ENCODE measurements at places on chromosomes 11 and 22. TPM values are rescaled to one million over a fixed set of nuclear protein-coding genes. Genes with fewer than 3 reads are reported as not detected.

The IFITM10 gene
- total RNA-seq = 0.89 TPM

The NAALAD2 gene
- total RNA-seq = 5.6 TPM

The PATE4 gene
- total RNA-seq = not detected

The OR2AG1 gene
- not detected for total RNA-seq

The OR52K1 gene
- under 0.01 TPM for total RNA-seq

The TM7SF2 gene
- 49.4 TPM for total RNA-seq

The OR51B4 gene
- 0.11 TPM for total RNA-seq

The MMP13 gene
- not detected for total RNA-seq

The MS4A1 gene
- not detected for total RNA-seq

The NNMT gene
- total RNA-seq = 137 TPM

The OR52W1 gene
- total RNA-seq = not detected

The KCNK4 gene
- not detected for total RNA-seq

The SPON1 gene
- 0.12 TPM for total RNA-seq

The OR6A2 gene
- 0.37 TPM for total RNA-seq

The OR5D16 gene
- not detected for total RNA-seq

The SC5D gene
- total RNA-seq = 62.6 TPM

The USP2 gene
- total RNA-seq = 1.00 TPM

The IFITM1 gene
- 23.9 TPM for total RNA-seq

The LUZP2 gene
- 0.11 TPM for total RNA-seq

The BEST1 gene
- total RNA-seq = 3.1 TPM

The GPHA2 gene
- not detected for total RNA-seq

The BACE1 gene
- total RNA-seq = 23.5 TPM

The FIBIN gene
- total RNA-seq = 65.4 TPM

The TYR gene
- not detected for total RNA-seq

The OR10A2 gene
- not detected for total RNA-seq

The DERL3 gene
- total RNA-seq = 0.44 TPM

The MIOX gene
- total RNA-seq = not detected

The SLC35E4 gene
- 15.5 TPM for total RNA-seq

The TRPM5 gene
- total RNA-seq = not detected

The SHANK2 gene
- 2.8 TPM for total RNA-seq

The SYVN1 gene
- total RNA-seq = 47.6 TPM

The XKR3 gene
- total RNA-seq = not detected

Measured in uterine smooth muscle cell (primary cell).